ENCODE measurements at places on chromosomes 7 and 10. TPM values are rescaled to one million over a fixed set of nuclear protein-coding genes. Genes with fewer than 3 reads are reported as not detected.

Gene GALNT17
- total RNA-seq, result 0.35 TPM

Gene VAX1
- not detected for total RNA-seq

Gene VDAC2
- 187 TPM for total RNA-seq

Gene FAM25A
- not detected for total RNA-seq

Gene NODAL
- not detected for total RNA-seq

Gene CALCR
- total RNA-seq, result not detected

Gene MGAM2
- not detected for total RNA-seq

Gene SPRN
- 0.12 TPM for total RNA-seq

Gene WDR86
- 1.1 TPM for total RNA-seq

Gene LIPF
- not detected for total RNA-seq

Gene OPN4
- not detected for total RNA-seq

Gene OPN1SW
- total RNA-seq, result not detected

Gene COL13A1
- 4.0 TPM for total RNA-seq

Gene EFCAB10
- not detected for total RNA-seq

Gene ZNF107
- 1.2 TPM for total RNA-seq

Gene RPEL1
- total RNA-seq, result 0.12 TPM

Gene PRF1
- total RNA-seq, result not detected

Gene DEPP1
- 50.4 TPM for total RNA-seq

Gene PDE1C
- 53.9 TPM for total RNA-seq

Gene GSTO1
- 193 TPM for total RNA-seq

Gene SPDYE1
- total RNA-seq, result not detected

Gene MRC1
- total RNA-seq, result not detected

Gene FAM24B
- 3.8 TPM for total RNA-seq

Gene FFAR4
- not detected for total RNA-seq

Gene SLC39A12
- total RNA-seq, result not detected

Gene ITIH5
- 0.08 TPM for total RNA-seq

Gene INA
- 0.30 TPM for total RNA-seq

Gene DOCK1
- total RNA-seq, result 100 TPM

Gene C10orf95
- total RNA-seq, result not detected

Gene RSPH10B
- 0.12 TPM for total RNA-seq

Gene TUBB8
- total RNA-seq, result not detected

Gene LRRC18
- not detected for total RNA-seq

Gene DRGX
- total RNA-seq, result not detected

Gene COBL
- not detected for total RNA-seq

Gene HACD1
- total RNA-seq, result 11.0 TPM

Gene PRPS1L1
- not detected for total RNA-seq

Gene ZP3
- total RNA-seq, result 2.2 TPM

Gene ANKIB1
- total RNA-seq, result 52.1 TPM

Gene SERPINE1
- 1,526 TPM for total RNA-seq

Gene GSAP
- total RNA-seq, result 1.4 TPM

Gene ZNF425
- 4.2 TPM for total RNA-seq

Gene MACC1
- 0.12 TPM for total RNA-seq

Gene AGBL3
- total RNA-seq, result 1.2 TPM

Gene C7orf57
- not detected for total RNA-seq

Gene GHRHR
- not detected for total RNA-seq

Data from smooth muscle cell of the coronary artery (primary cell).